Activated CD8-positive, alpha-beta memory T cell treated with anti-CD3 and anti-CD28 coated beads for 1 hour (primary cell): ENCODE measurements at places on chromosomes 16 and 17.

- no peak for DNase-seq
Observed at GRCh38 chr17:41518031-41518430, 659 bp downstream of the KRT15 start.

GRCh38 chr17:13513039-13513405 is 88.7 kb downstream of the HS3ST3A1 start:
- no peak for DNase-seq

GRCh38 chr16:90008708-90009145 is 10.5 kb downstream of the DBNDD1 start:
- DNase-seq = peak; percentile 42

- peak; percentile 12 for DNase-seq
Observed at GRCh38 chr16:67399218-67399733, 6.0 kb upstream of the TPPP3 start.

GRCh38 chr16:12184419-12184917 is 207.9 kb downstream of the SNX29 start:
- no peak for DNase-seq

DNA sequence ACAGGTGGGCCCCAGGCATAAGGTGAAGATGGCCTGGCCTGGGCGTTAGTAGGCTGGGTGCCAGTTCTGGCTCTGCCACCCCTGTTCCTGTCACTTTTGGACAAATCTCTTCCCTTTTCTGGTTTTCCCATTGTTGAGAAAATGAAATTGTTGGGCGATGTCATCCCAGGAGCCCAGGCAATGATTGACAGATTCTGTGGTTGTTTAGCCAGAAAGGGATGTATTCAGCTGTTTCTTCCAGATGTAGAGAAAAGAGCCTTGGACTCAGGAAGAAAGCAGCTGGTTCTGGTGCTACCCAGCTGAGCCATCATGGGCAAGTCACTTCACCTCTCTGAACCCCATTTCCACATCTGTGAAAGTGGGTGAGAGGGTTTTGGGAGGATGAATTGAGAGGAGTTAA is 60.1 kb upstream of the MRTFB start:
- DNase-seq = no peak

DNA sequence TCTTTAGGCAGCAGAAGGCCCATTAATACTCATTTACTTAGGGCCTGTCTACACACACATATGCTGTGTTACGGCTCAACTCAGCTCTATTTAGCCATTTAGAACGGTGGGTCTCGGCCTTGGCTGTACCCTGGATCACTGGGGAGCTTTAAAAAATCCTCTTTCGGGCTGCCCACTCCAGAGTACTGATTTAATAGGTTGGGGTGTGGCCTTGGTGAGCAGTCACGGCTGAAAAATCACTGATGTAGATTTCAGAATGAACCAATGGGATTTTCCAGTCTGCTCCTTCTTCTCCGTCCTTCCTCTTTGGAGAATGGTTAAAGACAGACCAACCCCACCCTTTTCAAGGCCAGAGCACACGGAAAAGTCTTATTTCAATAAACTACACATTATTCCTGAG is 223.5 kb downstream of the CCDC182 start:
- no peak for DNase-seq

GRCh38 chr17:66432411-66432957 is 130.1 kb downstream of the PRKCA start:
- DNase-seq = no peak
